Lower leg skin (tissue), 4 donors: ENCODE measurements at places on chromosomes 5 and 9. TPM values are rescaled to one million over a fixed set of nuclear protein-coding genes. Genes with fewer than 3 reads are reported as not detected.

Gene ABLIM3
- 12.3 TPM for total RNA-seq

- no peak for DNase-seq
Measured at GRCh38 chr5:157828105-157828943, 30.6 kb downstream of the CLINT1 start.

Gene SLC45A2
- total RNA-seq, result 2.1 TPM

Gene DRD1
- total RNA-seq, result 0.06 TPM

GRCh38 chr5:111121926-111122325 is 29.8 kb downstream of the WDR36 start:
- DNase-seq, result no peak

- DNase-seq, result no peak
Measured at GRCh38 chr5:82692826-82693225, 384.4 kb downstream of the TMEM167A start.

DNA sequence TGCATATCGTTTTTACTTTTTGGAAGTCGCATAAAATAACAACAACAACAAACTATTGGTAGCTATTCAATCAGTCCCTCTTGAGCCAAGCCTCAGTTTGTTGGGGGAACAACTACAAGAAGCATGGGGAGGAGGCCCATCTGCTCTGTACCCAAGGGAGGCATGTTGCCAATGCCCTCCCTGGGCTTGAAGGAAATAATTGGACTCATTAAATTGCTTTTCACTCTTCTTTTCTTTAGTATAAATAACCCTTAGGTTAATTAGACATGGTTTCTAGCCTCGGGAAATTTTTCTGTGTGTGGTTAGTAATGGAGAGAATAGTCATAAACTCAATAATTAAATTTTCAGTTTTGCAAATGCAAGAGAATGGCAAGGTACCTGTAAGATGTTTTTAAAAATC is 500.7 kb downstream of the TLE4 start:
- no peak for DNase-seq

DNA sequence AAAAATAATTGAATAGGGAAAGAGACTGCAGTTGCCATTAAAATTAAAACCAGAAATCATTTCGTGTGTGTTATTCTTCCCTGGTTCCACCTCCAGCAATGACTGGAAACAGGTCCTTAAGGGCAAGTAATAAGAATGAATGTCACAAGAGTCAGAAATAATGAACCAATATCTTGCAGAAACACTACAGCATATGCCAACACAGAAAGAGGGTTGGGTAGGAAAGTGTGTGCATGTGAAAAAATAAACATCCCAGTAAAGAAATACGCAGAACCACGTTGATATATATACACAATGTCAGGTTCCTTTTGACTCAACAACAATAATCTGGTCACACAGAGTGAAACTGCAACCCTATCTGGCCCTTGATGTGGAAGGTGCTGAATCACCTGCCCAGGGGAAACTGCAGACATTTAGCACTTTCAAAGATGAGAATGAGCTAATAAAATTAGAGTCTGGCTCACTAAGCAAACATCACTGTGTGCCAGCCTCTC is 15.0 kb downstream of the HMHB1 start:
- DNase-seq, result no peak

GRCh38 chr9:36877239-36877638 is 156.8 kb downstream of the PAX5 start:
- DNase-seq, result no peak

Gene NR2F1-AS1
- 0.30 TPM for total RNA-seq

Gene F2RL1
- 73.7 TPM for total RNA-seq
